Fibroblast of skin of scalp (primary cell): ENCODE measurements at places on chromosomes 7 and 10.
A peak's percentile ranks its signal among the peaks of the same experiment; 100 is the strongest.

DNA sequence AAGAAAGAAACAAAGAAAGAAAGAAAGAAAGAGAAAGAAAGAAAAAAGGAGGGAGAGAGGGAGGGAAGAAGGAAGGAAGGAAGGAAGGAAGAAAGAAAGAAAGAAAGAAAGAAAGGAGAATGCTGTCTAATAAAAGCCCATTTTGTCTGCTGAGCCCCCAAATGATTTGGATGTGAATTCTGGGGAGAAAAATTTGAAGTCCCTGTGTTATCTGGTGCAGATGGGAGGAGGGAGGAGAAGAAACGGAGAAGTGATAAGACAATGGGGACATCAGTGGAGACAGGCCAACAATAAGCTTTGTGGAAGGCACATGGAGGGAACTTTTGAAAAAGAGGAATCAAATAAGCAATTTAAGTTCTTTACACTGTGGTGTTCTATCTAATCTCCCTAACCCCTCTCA lies 24.6 kb upstream of the TMEM273 start:
- DNase-seq: no peak

- DNase-seq: peak; percentile 78
These were observed 14.2 kb upstream of the SYPL1 start for GRCh38 chr7:106126170-106126938.

- DNase-seq: peak; percentile 27
These were observed 111.2 kb downstream of the PON1 start for GRCh38 chr7:95213148-95213547.

DNA sequence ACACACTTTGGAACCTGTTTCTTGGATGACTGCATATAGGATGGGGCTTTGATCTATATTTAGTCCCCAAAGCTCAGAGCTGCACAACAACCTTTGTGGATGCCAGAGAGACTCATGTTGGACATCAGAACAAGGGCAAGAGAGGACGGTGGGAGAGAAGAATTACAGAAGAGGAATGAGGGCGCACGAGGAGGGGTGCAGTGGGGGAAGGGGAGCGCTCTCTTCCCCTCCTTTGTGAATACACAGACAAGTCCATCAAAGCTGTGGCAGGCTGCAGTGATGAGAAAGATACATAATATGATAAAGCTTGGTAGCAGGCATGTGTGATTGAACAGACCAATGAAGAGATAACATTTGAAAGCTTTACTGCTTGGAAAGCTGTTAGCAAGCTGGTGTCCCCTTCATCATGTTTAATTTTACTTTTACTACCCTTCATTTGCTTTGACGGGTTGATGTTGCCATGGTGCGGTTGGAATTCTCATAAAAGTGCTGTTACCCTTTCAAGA lies 857.8 kb downstream of the KCNMA1 start:
- DNase-seq: no peak

- DNase-seq: no peak
These were observed 730.6 kb upstream of the IGFBP3 start for GRCh38 chr7:46651561-46652088.

- DNase-seq: no peak
These were observed 14.2 kb downstream of the ZNF365 start for GRCh38 chr10:62388328-62388727.

DNA sequence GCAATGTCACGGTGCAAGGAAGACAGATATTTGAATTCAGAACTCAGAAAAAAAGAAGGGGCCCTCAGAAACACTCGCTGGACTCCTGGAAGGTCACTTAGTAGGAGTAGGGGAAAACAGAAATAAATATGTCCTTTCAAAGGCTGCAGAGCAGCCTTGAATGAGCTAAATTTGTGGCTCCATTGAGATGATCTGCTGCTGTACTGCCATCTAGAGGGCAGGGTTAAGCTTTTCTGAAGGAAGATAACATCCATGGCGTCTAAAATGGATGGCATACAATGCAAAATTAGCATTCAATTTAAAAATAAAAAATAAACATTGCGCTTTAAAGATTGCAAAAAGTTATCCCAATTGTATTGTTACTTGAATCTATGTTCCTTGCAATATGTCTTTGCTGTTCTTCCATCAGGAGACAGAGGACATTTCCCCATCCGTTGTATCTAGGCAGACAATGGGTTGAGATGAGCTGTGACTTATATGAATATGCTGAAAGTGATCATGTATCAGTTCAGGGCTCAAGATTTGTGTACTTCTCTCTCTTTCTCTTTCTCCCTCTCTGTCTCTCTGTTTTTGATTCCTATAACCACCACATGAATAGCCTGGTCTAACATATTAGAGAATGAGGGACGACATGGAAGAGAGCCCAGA lies 642.2 kb downstream of the SH2D4B start:
- peak; percentile 26 for DNase-seq
